ENCODE measurements at places on chromosomes 2 and 18.

DNA sequence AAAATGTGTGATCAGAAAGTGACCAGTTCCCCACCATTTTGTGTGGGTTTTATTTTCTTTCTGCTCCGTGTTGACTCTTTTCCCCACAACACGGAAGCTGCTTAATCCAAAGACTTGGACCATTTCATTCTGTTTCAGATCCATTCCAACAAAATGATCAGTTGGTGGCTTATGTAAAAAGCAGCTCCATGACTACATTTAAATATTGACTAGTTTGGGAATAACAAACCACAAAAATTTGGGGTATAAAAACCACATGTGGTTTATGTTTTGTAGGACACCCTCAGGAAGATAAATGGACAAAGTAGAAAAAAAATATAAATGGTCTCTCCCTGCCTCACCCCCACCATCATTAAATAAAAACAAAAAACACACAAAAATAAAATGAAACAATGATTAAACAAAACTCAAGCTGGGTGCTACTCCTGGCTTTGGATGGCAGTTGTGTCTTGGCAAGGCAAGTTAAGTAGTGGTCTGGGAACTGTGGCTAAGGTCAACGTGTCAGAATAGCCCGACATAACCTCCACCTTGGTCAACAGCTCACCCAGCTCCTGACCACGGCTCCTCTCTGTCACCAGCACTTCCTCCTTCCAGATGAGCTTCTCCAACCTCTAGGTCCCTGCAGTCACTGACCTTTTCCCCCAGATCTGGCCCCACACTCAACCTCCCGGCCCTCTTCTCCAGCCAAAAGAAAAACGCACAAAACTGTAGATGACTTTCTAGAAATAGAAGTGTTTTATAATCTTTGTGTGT, 12.8 kb upstream of the WIPF1 start:
- DNase-seq: no peak

GRCh38 chr18:13982126-13982525, 66.8 kb upstream of the MC2R start:
- no peak for DNase-seq

DNA sequence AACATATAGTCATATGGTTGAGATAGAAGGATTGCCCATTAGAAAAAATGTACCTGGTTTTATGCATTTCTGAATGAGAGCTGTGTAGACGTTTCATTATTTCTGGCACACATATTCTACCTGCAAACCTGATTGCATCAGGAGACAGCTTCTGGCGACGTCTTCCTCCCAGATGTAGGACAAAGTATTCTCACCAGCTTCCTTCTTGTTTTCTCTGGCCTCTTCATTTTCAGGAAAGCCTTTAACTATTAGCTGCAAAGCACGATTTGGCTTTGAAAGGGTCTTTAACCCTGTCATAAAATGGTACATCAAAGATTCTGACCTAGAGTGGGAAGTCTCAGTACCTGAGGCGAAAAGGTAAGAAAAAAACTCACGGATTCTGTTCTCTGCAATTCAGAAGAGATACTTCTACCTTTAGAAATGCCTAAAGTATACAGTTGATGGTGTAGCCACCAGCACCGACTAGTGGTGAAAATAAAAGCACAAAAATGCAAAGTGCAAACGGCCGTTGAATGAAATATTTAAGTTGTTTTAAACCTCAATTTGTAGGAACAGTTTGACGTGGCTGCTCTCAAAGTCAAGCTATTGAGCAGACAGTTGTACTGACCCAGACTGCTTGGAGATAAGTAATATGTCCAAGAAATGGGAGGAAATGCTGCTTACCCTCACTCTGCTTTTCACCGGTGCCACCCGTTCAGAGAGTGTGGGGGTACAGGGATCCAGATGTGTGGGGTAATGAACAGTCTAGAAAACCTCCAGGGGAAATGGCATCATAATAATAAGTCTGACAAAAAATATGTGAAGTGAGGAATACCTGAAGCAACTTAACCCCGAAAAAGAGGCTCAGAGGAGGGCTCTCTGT, 20.2 kb downstream of the IL18RAP start:
- DNase-seq: no peak

- DNase-seq: no peak
These were observed 651 bp upstream of the STAM2 start for GRCh38 chr2:152176113-152176714.

DNA sequence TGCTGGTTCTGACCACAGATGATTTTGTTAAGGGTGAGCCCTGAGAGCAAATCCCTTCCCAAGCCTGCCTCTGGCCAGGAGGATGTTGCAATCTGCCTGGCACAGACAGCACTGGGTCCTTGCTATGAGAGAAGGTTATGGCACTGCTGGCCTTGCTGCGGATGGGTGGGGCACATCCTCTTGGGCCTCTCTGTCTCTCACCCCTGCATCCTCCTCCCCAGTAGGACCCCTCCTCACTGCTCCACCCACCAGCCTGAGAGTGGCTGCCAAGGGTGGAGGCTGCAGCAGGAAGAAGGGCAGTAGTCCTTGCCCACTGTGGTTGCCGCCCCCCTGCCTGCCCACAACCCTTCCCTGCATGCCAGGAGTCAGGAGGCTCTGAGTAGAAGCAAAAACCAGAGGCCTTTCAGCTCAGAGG, 180.9 kb downstream of the ZBTB7C start:
- no peak for DNase-seq

DNA sequence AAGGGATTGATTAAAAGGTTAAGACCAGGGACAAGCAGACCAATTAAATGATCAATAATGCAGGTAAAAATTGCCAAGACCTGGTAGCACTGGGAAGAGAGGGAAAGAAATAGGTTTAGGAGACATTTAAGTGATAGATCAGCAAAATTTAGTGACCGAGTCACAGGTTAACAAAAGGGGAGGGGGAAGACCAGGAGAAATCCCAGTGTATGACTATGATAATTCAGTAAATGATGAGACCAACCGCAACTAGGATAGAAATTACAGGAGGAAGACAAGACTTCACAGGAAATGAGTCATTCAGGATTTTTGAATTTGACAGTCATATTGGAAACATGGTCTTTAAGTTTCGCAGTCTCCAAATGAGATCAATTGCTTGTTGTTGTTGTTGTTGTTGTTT, 62.9 kb downstream of the COBLL1 start:
- no peak for DNase-seq

- no peak for DNase-seq
These were observed 227.6 kb upstream of the SMIM21 start for GRCh38 chr18:75654851-75655751.

DNA sequence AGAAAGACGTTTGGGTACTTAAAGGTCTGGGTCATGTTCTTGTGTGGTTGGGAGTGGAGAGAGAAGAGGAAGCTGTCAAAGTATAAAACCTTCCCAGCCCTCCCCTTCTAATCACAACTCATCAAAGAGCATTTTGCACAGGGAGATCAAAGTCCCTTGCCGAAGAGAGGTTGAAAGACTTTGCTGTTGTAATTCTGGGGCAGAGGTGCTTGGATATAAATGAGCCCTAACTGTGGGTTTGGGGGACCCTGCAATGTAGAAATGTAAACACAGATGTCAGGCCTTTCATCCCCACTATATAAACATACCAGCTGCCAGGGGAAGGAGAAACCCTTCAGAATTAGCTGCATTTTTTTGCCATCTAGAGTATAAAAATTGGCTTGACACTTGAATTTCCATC, 182.1 kb downstream of the ETAA1 start:
- DNase-seq: no peak

- DNase-seq: no peak
These were observed 26.4 kb downstream of the NAPG start for GRCh38 chr18:10552226-10552625.

GRCh38 chr2:148978706-148979105, 59.8 kb upstream of the LYPD6B start:
- no peak for DNase-seq

GRCh38 chr2:157460897-157461296, 17.0 kb upstream of the CYTIP start:
- DNase-seq: no peak

DNA sequence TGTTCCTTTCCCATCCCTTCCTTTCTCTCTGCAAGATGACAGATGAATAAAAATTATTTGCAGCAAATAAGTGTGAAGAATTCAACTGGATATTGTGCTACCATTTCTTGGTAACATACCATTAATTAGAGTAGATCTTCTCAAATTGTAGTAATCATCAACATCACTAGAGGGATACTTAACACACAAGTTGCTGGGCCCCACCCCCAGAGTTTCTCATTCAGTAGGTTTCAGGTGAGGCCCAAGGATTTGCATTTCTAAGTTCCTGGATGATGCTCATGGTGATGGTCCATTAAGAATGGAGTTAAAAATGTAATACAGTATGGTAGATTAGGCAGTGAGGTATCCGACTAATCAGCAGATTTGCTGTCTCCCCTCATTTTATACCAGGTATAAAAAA, 594.0 kb downstream of the ERBB4 start:
- no peak for DNase-seq

DNA sequence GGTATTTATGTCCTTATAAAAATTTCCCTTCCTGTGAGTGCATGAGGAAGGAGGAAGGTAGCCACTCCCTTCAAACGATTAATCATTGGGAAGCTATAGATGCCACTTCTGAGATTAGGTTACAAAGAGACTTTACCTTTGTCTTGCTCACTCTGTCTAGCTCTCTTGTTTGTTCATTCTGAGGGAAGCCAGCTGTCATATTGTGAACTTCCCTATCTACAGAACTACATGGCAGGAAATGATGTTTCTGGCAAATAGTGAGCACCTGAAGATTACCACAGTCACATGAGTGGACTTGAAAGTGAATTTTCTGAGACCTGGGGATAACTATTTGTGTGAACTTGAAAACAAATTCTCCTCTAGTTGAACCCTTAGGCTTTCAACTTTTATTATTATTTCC, 776.8 kb downstream of the CCDC85A start:
- no peak for DNase-seq

DNA sequence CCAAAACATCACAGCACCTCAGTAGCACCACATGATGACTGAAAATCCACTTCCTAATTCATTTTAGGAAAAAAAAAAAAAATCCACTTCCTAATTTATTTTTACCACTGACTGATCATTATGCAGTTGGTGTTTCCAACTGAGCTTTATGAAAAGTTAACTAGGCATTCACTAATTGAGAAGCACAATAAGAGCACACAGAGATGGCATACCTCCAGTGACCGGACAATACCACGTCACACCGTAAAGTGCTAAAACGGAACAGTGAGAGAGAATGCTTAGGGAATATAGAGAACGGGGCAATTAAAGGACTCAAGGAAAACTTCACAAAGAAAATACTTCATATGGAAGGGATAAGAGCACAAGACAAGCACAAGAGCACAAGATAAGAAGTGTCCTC, 212.5 kb downstream of the NBAS start:
- no peak for DNase-seq

DNA sequence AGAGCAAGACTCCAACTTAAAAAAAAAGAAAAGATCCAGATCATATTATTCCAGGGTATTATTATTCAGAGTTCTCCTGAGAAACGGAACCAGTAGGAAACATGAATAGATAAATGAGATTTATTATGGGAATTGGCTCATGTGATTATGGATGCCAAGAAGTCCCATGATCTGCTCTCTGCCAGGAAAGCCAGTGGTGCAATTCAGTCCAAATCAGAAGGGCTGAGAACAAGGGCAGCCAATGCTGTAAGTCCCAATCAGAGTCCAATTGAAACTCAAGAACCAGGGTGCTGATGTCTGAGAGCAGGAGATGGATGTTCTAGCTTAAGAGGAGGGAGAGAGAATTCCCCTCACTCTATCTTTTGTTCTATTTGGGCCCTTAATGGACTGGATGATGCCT, 7.8 kb downstream of the SCYGR2 start:
- no peak for DNase-seq

GRCh38 chr2:10964052-10964790, 52.5 kb downstream of the KCNF1 start:
- DNase-seq: no peak

- no peak for DNase-seq
These were observed 33.7 kb downstream of the G6PC2 start for GRCh38 chr2:168934826-168935225.

- no peak for DNase-seq
These were observed 37.5 kb upstream of the PTH2R start for GRCh38 chr2:208369091-208369490.

GRCh38 chr2:54543733-54544396, 87.7 kb downstream of the SPTBN1 start:
- no peak for DNase-seq

- DNase-seq: no peak
These were observed 8.4 kb upstream of the MEIS1 start for GRCh38 chr2:66426244-66427111.

DNA sequence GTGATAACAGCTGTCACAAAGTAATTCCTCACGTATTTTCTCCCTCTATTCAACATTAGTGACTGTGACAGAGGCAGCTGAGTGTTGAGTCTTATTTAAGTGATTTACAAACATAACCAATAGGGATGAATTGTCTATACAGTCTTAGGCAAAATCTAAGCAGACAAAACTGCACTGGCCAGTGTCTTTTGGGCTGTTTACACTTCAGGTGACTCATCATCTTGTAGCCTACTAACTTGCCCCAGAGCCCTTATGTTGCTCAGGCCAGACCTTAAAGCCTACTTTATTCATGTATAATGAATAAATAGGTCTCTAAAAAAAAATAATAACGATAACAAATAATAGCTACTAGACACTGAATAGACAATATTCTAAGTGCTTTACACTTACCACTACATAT, 17.2 kb downstream of the THOC1 start:
- DNase-seq: peak; percentile 28

- no peak for DNase-seq
These were observed 785 bp downstream of the CLASP1 start for GRCh38 chr2:121648206-121649148.

DNA sequence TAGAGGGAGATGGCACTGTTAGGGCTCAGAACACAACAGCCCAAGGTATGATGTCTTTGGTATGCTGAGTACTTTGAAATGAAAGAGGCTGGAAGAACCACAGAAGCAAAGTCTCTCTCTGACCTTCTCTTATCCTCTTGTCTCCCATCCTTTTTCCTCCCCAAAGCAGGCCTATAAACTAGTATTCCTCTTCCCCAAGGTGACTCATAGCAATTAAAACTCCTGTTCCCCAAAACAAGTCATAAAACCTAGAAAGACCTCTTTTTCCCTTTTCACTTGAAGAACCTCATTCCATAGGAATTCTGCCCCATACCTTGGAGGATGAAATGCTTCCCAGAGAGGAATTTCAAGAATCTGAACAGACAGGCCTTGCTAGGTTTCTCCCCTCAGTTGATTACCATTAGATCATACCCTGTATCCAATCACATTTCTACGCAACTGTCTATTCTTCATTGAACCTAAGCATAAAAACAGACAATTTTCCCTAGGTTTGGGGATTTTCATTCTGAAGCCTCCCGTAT, 25.7 kb downstream of the MDH1 start:
- DNase-seq: no peak

DNA sequence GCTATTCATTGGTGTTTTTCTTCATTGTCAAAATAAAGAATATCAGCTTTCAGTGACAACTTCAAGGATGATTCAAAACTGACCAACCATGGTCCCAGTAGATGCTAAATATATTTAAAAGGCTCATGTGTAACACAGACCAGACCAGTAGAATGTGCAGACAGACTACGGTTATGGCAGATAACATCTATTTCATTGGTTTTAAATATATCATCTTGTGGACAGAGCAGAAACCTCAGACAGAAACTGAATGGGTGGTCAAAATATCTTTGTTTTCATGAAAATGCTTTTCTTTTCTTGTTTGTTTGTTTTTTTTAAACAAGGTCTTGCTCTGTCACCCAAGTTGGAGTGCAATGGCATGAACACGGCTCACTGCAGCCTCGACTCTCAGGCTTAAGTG, 107.4 kb upstream of the CREB1 start:
- DNase-seq: no peak

- no peak for DNase-seq
These were observed 113.9 kb downstream of the THNSL2 start for GRCh38 chr2:88283886-88284592.

GRCh38 chr2:72109291-72109690, 38.4 kb downstream of the CYP26B1 start:
- no peak for DNase-seq
